ENCODE measurements at places on chromosomes 3 and 15. TPM values are rescaled to one million over a fixed set of nuclear protein-coding genes. Genes with fewer than 3 reads are reported as not detected.

The LXN gene
- polyA plus RNA-seq: 172 TPM

- peak; percentile 80 for DNase-seq
Observed at GRCh38 chr3:66376568-66376967, 124.3 kb downstream of the LRIG1 start.

DNA sequence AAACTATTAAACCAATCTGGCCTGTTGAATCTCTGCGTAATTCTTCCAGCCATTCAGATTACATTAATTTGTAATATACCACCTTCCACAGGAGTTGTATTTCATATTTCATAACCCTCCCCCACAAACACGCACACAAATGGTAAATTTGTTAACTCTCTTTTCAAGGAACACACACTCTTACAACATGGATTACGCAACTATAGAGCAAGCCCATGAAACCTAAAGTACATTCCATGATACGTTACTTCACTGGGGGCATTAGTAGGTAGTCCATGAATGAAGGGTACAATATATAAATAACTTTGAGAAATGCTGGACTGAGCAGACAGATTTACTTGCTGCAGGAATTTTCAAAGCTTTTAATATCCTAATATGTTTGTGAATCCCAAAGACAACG, 65.0 kb downstream of the TRIM69 start:
- no peak for DNase-seq

- DNase-seq: no peak
Observed at GRCh38 chr15:39857132-39857531, 62.9 kb downstream of the GPR176 start.

The ABHD5 gene
- polyA plus RNA-seq: 59.8 TPM

The TMEM266 gene
- 0.09 TPM for polyA plus RNA-seq

- DNase-seq: no peak
Observed at GRCh38 chr3:10219737-10220136, 28.5 kb upstream of the TATDN2 start.

- DNase-seq: no peak
Observed at GRCh38 chr3:144773350-144773749, 801.7 kb downstream of the DIPK2A start.

DNA sequence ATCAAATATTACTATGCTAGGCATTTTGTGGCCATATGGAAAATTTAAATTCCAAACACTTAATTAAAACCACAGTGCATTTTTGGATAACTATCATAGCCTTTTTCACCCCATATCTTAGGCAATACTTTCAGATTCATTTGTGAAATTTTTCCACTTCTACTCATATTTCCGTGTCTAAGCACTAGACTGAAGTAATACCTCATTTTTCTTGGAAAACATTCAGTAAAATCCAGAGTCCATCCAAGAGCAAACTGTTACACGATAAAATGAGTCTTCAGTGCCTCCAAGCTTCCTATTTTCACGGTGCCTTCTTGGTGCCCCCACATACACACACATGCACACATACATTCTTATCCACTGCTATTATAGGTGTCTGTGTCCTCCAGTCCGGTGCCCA, 845.9 kb downstream of the TBL1XR1 start:
- peak; percentile 22 for DNase-seq

- DNase-seq: peak; percentile 93
Observed at GRCh38 chr3:31981206-31982181, at the start of the genes OSBPL10 and ZNF860. TSS of gene OSBPL10 (minus strand) at chr3:31981262. CDS start at chr3:31981179, 83 bp downstream. TSS of gene ZNF860 (plus strand) at chr3:31981750. CDS start at chr3:31989080, 7,330 bp downstream.

GRCh38 chr15:67096546-67097294, 31.3 kb downstream of the SMAD3 start:
- peak; percentile 74 for DNase-seq

GRCh38 chr3:186219211-186219638, 110.3 kb upstream of the ETV5 start:
- no peak for DNase-seq

The GOLGA8G gene
- not detected for polyA plus RNA-seq

DNA sequence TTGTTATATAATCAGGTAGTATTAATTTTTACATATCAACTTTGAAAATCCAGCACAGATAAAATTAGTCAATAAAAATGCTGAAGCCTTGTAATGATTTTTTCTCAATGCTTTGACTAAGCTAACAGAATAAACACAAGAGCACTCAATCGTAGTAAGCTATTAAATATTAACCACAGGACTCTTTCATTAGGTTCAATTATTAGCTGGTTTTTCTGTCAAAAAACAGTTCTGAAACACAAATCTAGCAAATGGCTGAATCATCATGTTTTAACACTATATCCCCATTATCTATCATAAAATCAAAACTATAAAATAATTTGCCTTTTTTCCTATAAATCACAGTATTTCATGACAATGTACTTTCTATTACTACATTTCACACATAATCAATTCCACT, 69.6 kb downstream of the PLOD2 start:
- no peak for DNase-seq

GRCh38 chr3:160763073-160763472, 7.0 kb downstream of the PPM1L start:
- DNase-seq: no peak

The CD200R1 gene
- 1.1 TPM for polyA plus RNA-seq

The CLDN11 gene
- polyA plus RNA-seq: 440 TPM

The COPS2 gene
- polyA plus RNA-seq: 84.9 TPM

DNA sequence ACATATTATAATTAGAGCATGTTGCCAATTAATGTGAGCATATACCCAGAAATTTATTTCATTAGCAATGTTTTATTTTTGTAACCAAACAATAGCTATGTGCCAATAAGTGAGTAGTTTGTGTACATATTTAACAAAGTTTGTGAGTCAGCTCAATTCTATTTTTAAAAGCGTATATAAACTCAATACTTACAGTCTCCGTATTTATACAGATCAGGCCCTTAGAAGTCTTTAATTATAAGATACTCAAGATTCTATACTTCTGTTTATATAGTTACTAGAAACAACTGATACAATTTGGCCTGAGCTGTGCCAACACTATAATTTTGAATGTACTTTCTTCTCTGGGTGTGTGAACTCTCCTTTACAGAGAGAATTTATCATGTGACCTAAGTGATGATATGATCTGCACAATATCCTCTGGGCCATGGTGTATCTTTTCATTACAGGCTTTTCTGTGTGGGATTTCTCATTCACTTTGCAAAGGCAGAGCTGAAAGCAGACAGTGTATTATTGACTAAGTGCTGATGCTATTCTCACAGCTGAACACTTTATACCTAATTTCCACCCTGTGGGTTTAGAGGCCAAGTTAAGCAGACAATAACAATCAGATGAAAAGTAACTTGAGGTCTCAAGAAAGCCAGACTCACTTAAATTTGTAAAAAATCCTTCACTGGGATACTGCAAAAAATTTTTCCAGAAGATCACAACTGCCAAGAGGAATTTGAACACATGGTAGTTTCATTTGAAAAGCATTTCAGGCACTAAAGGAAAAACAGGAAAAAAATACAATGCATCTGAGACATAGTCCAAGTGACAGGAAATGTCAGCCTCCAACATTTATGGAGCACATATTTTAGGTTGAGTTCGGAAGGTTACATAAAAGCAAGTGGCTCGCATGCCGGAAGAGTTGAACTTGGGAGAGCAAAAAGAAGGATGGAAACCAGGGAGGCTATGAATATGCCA, 277.9 kb upstream of the SEMA6D start:
- peak; percentile 9 for DNase-seq

DNA sequence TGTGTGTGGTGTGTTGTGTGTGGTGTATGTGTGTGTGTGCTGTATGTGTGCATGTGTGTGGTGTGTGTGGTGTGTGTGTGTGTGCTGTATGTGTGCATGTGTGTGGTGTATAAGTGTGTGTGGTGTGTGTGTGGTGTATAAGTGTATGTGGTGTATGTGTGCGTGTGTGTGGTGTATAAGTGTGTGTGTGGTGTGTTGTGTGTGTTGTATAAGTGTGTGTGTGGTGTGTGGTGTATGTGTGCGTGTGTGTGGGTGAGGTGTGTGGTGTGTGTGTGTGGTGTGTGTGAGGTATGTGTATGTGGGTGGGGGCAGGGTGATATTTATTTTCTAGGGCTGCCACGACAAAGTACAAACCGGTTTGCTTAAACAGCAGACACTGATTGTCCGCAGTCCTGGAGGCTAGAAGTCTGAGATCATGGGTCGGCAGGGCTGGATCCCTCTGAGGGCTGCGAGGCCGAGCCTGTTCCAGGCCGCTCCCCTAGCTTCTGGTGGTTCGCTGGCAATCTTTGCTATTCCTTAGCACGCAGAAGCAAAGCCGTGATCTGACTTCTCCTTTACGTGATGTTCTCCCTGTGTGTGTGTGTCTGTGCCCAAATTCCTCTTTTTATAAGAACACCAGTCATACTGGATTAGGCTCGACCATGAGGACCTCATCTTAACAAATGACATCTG, 160.2 kb downstream of the XXYLT1 start:
- no peak for DNase-seq

- no peak for DNase-seq
Observed at GRCh38 chr3:12351145-12351544, 62.3 kb downstream of the PPARG start.

GRCh38 chr3:188104050-188104449, 49.9 kb upstream of the LPP start:
- peak; percentile 9 for DNase-seq

DNA sequence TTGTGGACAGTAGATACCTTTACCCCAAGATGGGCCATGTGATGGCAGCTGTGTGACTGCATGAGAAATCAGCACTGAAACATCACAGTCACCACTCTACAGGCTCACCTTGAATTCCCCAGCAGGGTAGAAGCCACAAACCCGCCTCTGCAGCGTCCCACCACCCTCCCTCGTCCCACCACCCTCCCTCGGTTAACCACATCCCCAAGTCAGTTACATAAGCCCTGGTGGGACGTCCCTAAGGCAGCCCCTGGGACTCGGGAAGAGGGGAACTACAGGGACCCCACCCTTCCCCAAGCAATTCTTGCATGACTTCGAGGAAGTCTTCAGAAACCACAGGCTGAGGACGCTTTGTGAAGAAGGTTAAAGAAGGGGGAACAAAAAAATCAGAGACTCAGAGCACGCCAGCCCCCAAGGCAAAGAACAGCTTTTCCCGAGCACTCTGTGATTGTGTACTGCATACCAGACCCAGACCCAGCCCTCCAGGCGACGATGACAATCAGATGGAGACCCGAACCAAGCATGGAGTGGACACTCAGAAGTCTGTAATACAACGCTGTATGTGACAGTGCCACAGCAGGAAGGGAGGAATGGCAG, 60.5 kb downstream of the SH3BP5 start:
- no peak for DNase-seq

The TMEM40 gene
- polyA plus RNA-seq: not detected

GRCh38 chr3:87135412-87135811, 91.7 kb upstream of the CHMP2B start:
- DNase-seq: no peak
